ENCODE measurements at places on chromosomes 3 and 15. TPM values are rescaled to one million over a fixed set of nuclear protein-coding genes. Genes with fewer than 3 reads are reported as not detected.

The SPINK8 gene
- not detected for polyA plus RNA-seq

The SLC24A5 gene
- not detected for polyA plus RNA-seq

- H3K4me3 ChIP-seq: no peak overlapping the region
- H3K27ac ChIP-seq: no peak overlapping the region
- no peaks in the 10 kb centered on the region for H3K36me3 ChIP-seq
- DNase-seq: peak; percentile 65
These were observed 20.8 kb upstream of the SNTN start for GRCh38 chr3:63631670-63632069.

DNA sequence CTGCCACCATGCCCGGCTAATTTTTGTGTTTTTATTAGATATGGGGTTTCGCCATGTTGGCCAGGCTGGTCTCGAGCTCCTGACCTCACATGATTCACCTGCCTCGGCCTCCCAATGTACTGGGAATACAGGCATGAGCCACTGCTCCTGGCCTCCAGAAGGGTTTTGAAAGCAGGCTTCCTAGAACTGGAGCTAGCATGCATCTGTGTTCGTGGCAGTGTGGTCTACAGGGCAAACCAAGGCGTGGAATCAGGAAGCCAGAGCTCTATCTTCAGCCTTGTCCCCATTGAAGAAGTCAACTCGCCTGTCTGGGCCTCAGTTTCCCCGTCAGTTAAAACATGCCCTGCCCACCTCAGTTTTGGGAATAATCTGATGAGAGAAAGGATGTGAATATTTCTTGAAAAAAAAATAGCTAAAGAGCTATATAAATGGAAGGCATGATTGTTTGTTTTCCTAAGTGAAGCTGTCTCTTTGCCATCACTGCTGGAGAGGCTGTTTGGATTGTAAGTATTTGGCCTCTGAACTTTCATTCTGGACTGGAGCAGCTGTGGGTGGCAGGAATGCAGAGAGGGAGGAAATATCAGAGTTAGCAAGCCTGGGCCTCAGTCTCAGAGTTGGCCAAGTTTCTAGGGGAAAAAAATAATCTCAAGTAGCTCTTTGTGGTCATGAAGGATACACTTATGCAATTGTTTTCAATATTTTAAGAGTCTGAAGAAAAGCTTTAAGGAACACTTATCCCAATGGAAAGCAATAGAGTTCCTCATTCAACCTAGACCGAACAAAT lies 36.5 kb upstream of the UACA start:
- no peak overlapping the region for H3K4me3 ChIP-seq
- H3K27me3 ChIP-seq: no peaks in the 10 kb centered on the region
- DNase-seq: no peak
- no peak overlapping the region for H3K27ac ChIP-seq
- no peaks in the 10 kb centered on the region for H3K36me3 ChIP-seq
- peaks cover 32% of the 10 kb centered on the region for H3K4me1 ChIP-seq

DNA sequence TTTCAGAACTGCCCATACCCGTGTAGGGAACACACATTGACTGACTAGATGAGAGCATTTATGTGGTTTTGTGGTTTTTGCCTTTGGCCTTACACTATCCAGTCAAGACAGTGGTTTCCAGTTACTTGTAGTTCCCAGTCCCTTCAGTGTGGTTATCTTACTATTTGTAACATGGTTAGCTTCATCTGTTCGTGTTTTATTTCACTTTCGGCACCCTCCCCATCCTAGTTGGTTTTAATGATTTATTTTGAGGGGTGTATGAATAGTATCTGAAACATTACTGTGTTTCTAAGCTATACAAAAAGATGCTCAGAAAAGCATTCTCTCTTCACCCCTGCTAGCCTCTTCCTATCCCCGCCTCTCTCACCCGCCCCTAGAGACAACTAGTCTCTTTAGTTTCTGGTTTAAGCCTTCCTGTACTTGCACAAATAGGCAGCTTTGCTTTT lies 14.1 kb downstream of the LYSMD4 start:
- H3K36me3 ChIP-seq: no peaks in the 10 kb centered on the region
- H3K27ac ChIP-seq: no peak overlapping the region

The RASA2 gene
- polyA plus RNA-seq: 10.3 TPM

DNA sequence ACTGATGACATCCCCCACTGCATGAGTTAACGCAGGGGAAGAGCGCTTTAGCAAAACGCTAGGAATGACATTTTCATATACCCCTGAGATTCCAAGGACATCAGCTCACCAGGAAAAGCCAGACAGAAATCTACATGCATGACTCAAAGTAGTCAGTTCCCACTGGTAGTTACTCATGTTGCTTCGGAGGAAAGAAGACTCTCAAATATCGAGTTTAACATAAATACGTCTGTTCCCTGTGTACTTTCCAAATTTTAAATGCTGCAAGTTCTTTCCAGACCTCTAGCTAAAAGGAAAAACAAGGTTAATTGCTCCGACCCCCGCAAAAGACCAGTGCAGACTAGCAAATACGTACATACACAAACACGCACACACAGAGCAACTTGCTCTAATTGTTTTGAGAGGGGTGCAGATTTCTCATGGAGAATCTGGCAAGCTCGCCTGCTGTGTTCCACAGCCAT lies 115.4 kb upstream of the PRICKLE2 start:
- no peaks in the 10 kb centered on the region for H3K27me3 ChIP-seq
- H3K27ac ChIP-seq: no peak overlapping the region
- no peaks in the 10 kb centered on the region for H3K36me3 ChIP-seq
- no peak for DNase-seq

GRCh38 chr3:58322793-58323192 lies 9.9 kb upstream of the PXK start:
- no peaks in the 10 kb centered on the region for H3K27me3 ChIP-seq
- H3K4me3 ChIP-seq: no peak overlapping the region
- peaks cover 17% of the 10 kb centered on the region for H3K4me1 ChIP-seq
- H3K36me3 ChIP-seq: peaks cover 4% of the 10 kb centered on the region

The GHSR gene
- not detected for polyA plus RNA-seq

- DNase-seq: no peak
- H3K4me1 ChIP-seq: no peaks in the 10 kb centered on the region
These were observed 161.3 kb downstream of the EPHB1 start for GRCh38 chr3:134956395-134956794.

GRCh38 chr15:79434361-79434760 lies 2.2 kb downstream of the MINAR1 start:
- H3K4me3 ChIP-seq: no peak overlapping the region
- H3K27me3 ChIP-seq: peaks cover 53% of the 10 kb centered on the region
- DNase-seq: no peak
- H3K27ac ChIP-seq: no peak overlapping the region
- peaks cover 6% of the 10 kb centered on the region for H3K4me1 ChIP-seq

GRCh38 chr3:111691293-111691909 lies 96.3 kb upstream of the ZBED2 start:
- peaks cover 34% of the 10 kb centered on the region for H3K4me1 ChIP-seq
- no peak for DNase-seq
- no peak overlapping the region for H3K27ac ChIP-seq
- H3K36me3 ChIP-seq: no peaks in the 10 kb centered on the region

- H3K27me3 ChIP-seq: no peaks in the 10 kb centered on the region
- H3K4me3 ChIP-seq: no peak overlapping the region
- no peak for DNase-seq
- H3K4me1 ChIP-seq: peaks cover 31% of the 10 kb centered on the region
- no peaks in the 10 kb centered on the region for H3K36me3 ChIP-seq
- H3K27ac ChIP-seq: peak overlapping the region; percentile 38
These were observed 174.3 kb downstream of the XXYLT1 start for GRCh38 chr3:195096484-195097330.

DNA sequence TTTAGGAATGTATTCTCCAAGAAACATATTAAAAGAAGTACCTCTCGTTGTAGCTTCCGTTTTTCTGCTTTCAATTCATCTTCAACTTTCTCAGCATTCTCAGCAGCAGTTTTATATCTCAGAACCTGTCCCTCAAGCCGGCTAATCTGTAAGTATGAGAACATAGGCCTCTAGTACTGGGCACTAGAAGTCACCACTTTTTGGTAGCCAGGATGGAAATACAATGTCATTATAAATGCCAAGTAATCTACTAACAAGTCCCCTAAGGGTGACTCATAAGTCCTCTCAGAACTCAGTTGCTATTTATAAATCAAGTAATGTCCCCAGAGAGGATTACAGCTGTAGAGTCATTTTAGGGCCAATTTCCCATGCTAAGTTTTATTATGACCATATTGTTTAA lies 61.1 kb downstream of the MLH1 start:
- no peak for DNase-seq
- H3K4me1 ChIP-seq: no peaks in the 10 kb centered on the region
- no peak overlapping the region for H3K27ac ChIP-seq

GRCh38 chr3:196700801-196701200 lies 11.2 kb downstream of the CEP19 start:
- H3K27me3 ChIP-seq: no peaks in the 10 kb centered on the region
- H3K27ac ChIP-seq: no peak overlapping the region
- no peak overlapping the region for H3K4me3 ChIP-seq
- H3K4me1 ChIP-seq: no peaks in the 10 kb centered on the region

GRCh38 chr3:48157202-48157840 lies 30.9 kb downstream of the CDC25A start:
- H3K4me3 ChIP-seq: no peak overlapping the region
- H3K36me3 ChIP-seq: peaks cover 12% of the 10 kb centered on the region
- peaks cover 17% of the 10 kb centered on the region for H3K4me1 ChIP-seq
- DNase-seq: no peak
- no peak overlapping the region for H3K27ac ChIP-seq

GRCh38 chr15:98294126-98294525 lies 333.6 kb downstream of the ARRDC4 start:
- H3K27me3 ChIP-seq: peaks cover 23% of the 10 kb centered on the region
- no peak overlapping the region for H3K4me3 ChIP-seq
- no peaks in the 10 kb centered on the region for H3K36me3 ChIP-seq
- no peak overlapping the region for H3K27ac ChIP-seq

GRCh38 chr3:45772341-45773035 lies 23.8 kb downstream of the SLC6A20 start:
- DNase-seq: no peak
- H3K27me3 ChIP-seq: peaks cover 34% of the 10 kb centered on the region
- no peaks in the 10 kb centered on the region for H3K36me3 ChIP-seq
- H3K4me1 ChIP-seq: no peaks in the 10 kb centered on the region
- no peak overlapping the region for H3K4me3 ChIP-seq

GRCh38 chr15:49370782-49371181 lies 52.3 kb upstream of the FGF7 start:
- DNase-seq: no peak
- H3K36me3 ChIP-seq: no peaks in the 10 kb centered on the region
- no peak overlapping the region for H3K27ac ChIP-seq
- no peaks in the 10 kb centered on the region for H3K4me1 ChIP-seq
- no peak overlapping the region for H3K4me3 ChIP-seq
- no peaks in the 10 kb centered on the region for H3K27me3 ChIP-seq

The RBSN gene
- polyA plus RNA-seq: 7.0 TPM

GRCh38 chr15:43872416-43873020 lies 45.7 kb downstream of the WDR76 start:
- no peaks in the 10 kb centered on the region for H3K4me1 ChIP-seq
- peaks cover 10% of the 10 kb centered on the region for H3K36me3 ChIP-seq
- no peak overlapping the region for H3K27ac ChIP-seq
- peak; percentile 7 for DNase-seq
- no peak overlapping the region for H3K4me3 ChIP-seq
- H3K27me3 ChIP-seq: no peaks in the 10 kb centered on the region

The CLDN16 gene
- 0.88 TPM for polyA plus RNA-seq

The TMEM207 gene
- polyA plus RNA-seq: not detected

The GRIP2 gene
- 0.01 TPM for polyA plus RNA-seq

DNA sequence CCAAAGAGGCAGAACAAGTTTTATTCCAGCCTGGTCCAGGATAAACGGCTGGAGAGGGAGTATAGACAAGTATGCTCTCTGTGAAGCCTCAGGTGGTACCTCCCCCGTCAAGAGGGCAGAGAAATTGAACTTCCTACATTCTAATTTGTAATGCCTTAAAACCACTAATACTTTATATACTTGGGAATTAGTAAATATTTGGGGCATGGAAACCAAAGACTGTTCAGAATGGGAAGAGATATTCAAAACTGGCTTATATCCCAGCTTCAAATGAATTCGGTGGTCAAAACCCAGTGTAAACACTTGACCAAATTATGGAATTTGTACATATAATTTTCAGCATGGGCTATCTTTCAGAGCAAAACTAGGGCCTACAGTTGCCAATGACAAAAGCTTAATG lies 122.6 kb downstream of the FBN1 start:
- H3K27me3 ChIP-seq: no peaks in the 10 kb centered on the region
- H3K4me1 ChIP-seq: no peaks in the 10 kb centered on the region
- no peaks in the 10 kb centered on the region for H3K36me3 ChIP-seq
- DNase-seq: no peak

GRCh38 chr3:71916747-71917369 lies 131.9 kb upstream of the PROK2 start:
- peaks cover 11% of the 10 kb centered on the region for H3K27me3 ChIP-seq
- H3K4me3 ChIP-seq: no peak overlapping the region
- H3K27ac ChIP-seq: no peak overlapping the region
- H3K4me1 ChIP-seq: no peaks in the 10 kb centered on the region

The WDR93 gene
- polyA plus RNA-seq: 0.05 TPM

GRCh38 chr3:175485436-175485835 lies 626.3 kb downstream of the NAALADL2 start:
- no peaks in the 10 kb centered on the region for H3K4me1 ChIP-seq
- H3K36me3 ChIP-seq: no peaks in the 10 kb centered on the region
- no peaks in the 10 kb centered on the region for H3K27me3 ChIP-seq
- H3K27ac ChIP-seq: no peak overlapping the region
- H3K4me3 ChIP-seq: no peak overlapping the region
- DNase-seq: no peak

- no peaks in the 10 kb centered on the region for H3K4me1 ChIP-seq
- H3K27ac ChIP-seq: no peak overlapping the region
- H3K36me3 ChIP-seq: no peaks in the 10 kb centered on the region
- no peak for DNase-seq
- no peaks in the 10 kb centered on the region for H3K27me3 ChIP-seq
These were observed 238.7 kb downstream of the CHST2 start for GRCh38 chr3:143358155-143358792.

DNA sequence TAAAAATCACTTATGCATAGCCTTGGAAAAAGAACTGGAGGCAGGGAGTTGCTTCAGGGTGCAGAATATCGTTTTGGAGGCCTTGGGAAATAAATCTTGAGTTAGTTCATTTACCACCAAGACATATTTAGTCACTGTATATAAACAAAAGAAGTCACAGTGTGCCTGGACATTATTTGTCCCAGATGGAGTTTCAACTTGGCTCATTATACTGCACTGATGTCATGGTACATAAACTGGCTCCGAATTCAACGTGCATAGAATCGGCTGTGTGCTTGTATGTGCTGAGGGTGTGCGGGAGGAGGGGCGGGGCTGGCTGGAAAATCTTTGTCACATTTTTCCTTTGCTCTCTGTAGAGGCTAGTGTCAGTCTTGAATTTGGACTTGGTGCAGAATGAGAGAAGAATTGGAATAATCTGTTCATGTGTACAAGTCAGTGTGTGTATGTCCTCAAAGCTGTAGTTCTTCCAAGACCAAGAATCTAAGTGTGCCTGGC lies 86.6 kb downstream of the FNDC3B start:
- H3K4me1 ChIP-seq: peaks cover 34% of the 10 kb centered on the region
- no peaks in the 10 kb centered on the region for H3K27me3 ChIP-seq
- DNase-seq: no peak
- H3K4me3 ChIP-seq: no peak overlapping the region
- H3K36me3 ChIP-seq: peaks cover 3% of the 10 kb centered on the region

DNA sequence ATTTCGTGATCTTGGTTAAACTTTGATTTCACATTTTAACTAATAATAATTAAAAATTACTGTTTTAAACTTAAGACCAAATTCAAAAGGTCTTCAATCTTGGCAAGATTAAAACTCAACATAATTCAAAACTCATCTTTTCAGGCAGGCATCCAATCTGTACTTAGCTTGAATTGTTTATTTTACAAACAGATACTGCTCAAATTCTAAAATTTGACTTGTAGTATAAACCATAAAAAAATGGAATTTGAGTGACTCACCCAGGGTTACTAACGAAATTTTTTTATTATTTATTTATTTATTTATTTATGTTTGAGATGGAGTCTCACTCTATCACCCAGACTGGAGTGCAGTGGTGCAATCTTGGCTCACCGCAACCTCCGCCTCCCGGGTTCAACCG lies 64.4 kb downstream of the GAP43 start:
- H3K27ac ChIP-seq: no peak overlapping the region
- H3K4me1 ChIP-seq: no peaks in the 10 kb centered on the region
- no peak overlapping the region for H3K4me3 ChIP-seq
- H3K36me3 ChIP-seq: no peaks in the 10 kb centered on the region

Measured in keratinocyte (primary cell).